ENCODE measurements at places on chromosomes 5 and 9.

- no peak for DNase-seq
Observed at GRCh38 chr9:94656200-94656599, 16.9 kb upstream of the FBP1 start.

DNA sequence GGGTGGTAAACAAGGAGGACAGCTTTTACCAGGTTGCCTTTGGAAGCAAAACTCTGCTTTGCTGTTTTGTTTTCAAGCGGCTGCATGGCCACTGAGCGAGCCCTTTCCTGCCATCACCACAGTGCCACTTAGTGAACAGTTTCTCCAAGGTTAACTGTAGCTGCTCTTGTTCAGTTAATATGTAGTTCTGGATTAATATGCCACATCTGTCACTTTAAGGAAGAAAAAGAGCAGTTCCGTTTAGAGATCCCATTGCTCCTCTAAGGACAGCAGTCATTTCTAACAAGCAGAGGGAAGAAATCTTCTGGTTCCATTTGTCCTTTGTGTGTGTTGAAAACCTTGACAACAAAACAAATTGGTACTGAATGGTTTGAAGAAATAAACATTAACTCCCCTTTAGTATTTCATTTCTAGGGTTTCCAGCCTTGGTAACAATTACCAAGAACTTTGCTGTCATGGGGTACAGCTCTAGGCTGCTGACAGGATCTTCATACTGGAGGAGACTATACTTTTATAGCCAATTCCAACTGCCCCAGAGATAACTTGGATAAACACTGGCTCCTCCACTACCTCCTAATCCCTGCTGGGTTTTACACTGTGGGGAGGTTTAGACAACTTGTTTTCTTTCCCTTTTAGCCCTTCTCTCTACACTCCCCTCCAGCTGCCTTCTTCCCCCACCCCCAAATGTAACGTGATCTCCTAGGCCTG is 10.3 kb upstream of the ABL1 start:
- no peak for DNase-seq

- DNase-seq: no peak
Observed at GRCh38 chr9:97627624-97628023, 5.5 kb downstream of the TSTD2 start.

- no peak for DNase-seq
Observed at GRCh38 chr9:30197954-30198353, 2186.5 kb upstream of the ACO1 start.

GRCh38 chr9:18256568-18256967 is 217.4 kb upstream of the ADAMTSL1 start:
- DNase-seq: no peak

DNA sequence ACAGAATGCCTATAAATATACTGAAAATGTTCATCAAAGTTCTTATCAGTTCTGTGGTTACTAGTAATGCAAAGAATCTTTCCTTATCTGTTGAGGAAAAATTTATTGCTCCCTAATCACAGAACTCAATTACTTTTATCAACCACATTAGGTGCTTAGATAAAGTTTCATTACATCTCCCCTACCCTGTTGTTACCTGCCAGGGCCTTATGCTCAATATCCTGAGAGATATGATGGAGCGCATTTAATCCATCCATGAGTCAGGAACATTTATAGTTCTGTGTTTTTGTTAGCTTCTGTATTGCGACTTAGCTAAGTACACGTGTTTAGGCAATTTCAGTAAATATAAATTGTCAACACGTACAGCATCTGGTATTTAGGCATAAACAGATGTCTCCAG is 164.3 kb upstream of the ST8SIA4 start:
- no peak for DNase-seq

- no peak for DNase-seq
Observed at GRCh38 chr5:99331061-99331460, 402.3 kb upstream of the CHD1 start.

DNA sequence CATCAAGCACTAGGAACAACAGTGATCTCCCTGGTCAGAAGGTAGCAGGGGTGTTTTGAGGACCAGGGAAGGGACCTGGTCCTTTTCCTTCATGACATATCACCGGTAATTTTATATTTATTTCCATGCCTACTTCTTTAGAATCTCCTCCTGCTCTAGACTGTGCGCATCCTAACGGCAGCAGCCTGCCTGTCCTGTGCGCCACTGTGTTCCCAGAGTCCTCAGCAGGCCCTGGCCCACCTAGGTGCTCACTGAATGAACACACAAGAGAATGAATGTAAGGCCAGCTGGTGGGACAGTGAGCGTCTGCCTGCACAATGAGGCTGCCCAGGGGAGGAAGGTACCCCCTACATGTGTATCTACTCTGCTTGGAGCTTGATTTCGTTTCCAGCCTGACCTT is 51.5 kb downstream of the C5orf15 start:
- no peak for DNase-seq

Data from CD4-positive, alpha-beta T cell (primary cell).